ENCODE measurements at places on chromosomes 4 and X.
A peak's percentile ranks its signal among the peaks of the same experiment; 100 is the strongest.

DNA sequence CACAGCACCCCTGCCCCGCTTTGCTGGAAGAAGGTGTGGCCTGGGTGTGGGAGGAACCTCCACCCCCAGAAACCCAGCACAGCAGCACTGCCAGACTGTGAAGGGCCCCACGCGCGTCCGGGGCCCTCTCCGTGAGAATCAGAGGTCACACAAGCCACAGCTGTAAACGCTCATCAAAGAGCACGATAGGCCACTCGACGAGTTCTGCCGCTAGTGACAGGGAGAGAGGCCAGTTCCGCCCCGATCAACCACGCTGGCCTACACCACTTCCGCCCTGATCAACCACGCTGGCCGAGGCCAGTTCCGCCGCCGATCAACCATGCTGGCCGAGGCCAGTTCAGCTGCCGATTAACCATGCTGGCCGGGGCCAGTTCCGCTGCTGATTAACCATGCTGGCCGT, 25.9 kb upstream of the ADRA2C start:
- no peak for DNase-seq

- DNase-seq = no peak
These were observed 214.2 kb upstream of the PCDH10 start for GRCh38 chr4:132934911-132935310.

DNA sequence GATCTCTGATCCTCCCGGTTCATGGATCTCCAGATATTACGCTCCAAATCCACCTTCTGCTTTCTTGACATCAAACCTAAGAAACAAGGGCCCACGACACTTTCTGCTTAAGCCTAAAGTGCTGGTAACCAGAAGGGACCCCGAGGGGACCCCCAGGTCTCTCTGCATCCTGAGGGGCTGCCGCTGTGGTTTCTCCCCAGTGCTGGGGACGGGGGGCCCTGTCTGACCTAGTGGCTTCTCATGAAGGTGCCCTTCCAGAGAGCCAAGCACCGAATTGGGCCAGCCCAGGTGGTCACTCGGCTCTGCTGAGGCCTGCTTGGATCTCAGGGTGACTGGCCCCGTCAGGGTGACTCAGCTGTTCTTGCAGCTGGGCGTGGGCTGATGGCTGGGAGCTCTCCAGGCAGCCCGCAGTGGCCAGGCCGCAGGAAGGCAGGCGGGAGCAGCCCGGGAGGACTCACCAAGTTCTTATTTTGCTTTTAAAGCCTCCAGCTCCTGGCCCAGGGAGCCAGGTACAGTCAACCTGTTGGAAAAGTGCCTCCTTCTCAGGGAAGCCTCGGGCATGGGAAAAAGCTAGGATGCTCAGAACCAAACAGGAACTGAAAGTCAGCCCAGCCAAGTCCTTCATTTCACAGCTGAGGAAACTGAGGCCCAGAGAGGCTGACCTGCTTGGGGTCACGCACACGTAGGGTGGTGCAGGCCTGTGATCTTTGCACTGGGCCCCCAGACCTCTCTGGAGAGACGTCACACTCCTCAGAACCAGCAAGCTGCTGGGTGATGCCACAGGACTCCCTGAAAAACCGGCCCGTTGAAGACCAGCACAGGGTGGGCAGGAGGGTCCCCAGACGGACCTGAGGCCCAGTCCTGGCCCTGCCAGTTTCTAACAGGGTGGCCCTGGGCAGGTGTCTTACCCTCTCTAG, 16.7 kb downstream of the BLOC1S4 start:
- no peak for DNase-seq

GRCh38 chr4:160009656-160010493, 907.0 kb downstream of the RAPGEF2 start:
- DNase-seq = no peak

DNA sequence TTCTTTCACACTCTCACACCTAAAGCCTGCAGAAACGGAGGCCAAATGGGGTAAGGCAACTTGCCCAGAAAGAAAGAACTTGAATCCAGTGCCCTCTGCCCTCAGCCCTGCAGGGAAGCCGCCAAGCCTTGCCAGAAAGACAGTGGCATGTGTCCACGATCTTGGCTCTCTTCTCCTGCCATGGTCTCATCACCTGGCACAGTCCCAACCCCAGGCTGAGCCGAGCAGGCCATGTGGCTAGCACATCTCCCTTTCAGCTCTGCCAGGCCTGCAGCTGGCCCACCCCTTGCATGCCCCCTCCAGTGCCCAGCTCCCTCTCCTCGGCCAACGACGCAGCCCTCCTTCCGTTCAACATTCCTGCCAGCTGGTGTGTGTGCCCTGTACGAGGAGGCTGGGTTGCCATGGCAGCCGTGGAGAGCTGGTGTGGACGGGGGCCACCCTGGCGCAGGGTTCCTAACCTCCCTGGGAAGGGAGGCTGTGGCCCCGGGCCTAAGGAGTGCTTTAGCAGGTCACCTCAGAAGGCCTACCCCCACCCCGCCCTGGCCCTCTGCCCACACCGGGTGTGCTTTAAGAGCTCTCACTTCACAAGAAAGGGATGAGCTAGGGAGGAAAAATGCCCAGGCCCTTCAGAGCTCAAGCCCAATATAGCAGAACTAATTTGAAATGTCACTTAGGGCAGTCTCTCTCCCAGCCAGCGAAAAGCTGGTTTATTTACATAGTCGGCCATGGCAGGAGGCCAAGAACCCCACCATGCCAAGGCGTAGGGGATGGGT, 73.0 kb upstream of the PJA1 start:
- DNase-seq = peak; percentile 51
